ENCODE measurements at places on chromosomes 7 and 10. TPM values are rescaled to one million over a fixed set of nuclear protein-coding genes. Genes with fewer than 3 reads are reported as not detected.

- no peak overlapping the region for H3K4me3 ChIP-seq
- peaks cover 16% of the 10 kb centered on the region for H3K4me1 ChIP-seq
- H3K36me3 ChIP-seq, result no peaks in the 10 kb centered on the region
- no peak overlapping the region for H3K27ac ChIP-seq
- no peaks in the 10 kb centered on the region for H3K27me3 ChIP-seq
Observed at GRCh38 chr7:2036786-2037185, 196.0 kb downstream of the MAD1L1 start.

ERVW-1 gene
- not detected for total RNA-seq

DNA sequence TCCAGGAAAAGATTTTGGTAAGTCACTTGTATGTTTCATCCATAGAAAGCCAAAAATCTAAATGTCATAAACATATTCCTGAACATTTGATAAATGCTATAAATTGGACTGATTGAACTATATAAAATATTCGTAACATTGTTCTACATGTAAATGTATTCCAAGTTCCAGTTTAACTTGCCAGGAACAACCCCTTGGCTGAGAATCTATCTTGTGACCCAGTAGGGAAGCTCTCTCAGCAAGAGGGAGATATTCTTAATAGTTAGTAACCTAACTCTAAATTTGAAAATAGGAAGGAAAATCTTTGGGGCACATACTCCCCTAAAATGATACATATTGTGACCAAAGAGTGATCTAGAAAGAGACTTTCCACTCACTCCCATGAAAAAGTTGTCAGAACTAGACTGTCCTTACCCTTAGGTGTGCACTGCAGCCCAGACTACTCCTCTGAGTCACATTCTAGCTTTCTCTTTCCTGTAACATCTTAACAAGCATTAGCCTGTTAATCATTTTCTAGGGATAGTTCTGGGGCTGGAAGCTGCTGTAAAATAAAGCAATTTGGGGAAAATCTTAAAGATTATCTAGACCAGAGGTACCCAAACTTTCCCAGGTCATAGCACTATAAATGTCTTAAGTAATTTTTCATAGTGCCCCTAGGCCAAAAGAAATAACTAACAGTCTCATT lies 73.7 kb upstream of the SKAP2 start:
- H3K4me3 ChIP-seq, result no peak overlapping the region
- no peak for DNase-seq
- H3K36me3 ChIP-seq, result no peaks in the 10 kb centered on the region
- H3K4me1 ChIP-seq, result no peaks in the 10 kb centered on the region
- H3K27ac ChIP-seq, result no peak overlapping the region

DNA sequence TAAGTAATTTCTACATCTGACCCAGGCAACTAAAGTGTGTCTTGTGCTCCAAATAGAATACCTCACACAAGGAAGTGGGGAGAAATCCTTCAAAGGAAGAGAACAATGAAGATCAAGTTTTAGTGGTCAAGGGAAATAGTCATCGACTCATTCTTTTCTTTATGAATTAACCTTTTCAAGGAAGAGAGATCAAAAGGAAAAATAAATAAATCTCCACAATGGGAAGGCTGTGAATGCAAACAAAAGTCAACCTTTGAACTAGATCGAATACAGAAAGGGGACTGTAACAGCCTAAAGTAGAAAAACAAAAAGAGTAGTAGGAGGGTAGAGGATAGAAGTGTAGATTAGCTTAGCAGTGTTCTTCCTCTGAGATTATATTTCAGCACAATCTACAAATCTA lies 274.6 kb upstream of the COBL start:
- H3K4me3 ChIP-seq, result no peak overlapping the region
- no peaks in the 10 kb centered on the region for H3K27me3 ChIP-seq
- no peaks in the 10 kb centered on the region for H3K4me1 ChIP-seq
- no peak overlapping the region for H3K27ac ChIP-seq
- H3K36me3 ChIP-seq, result no peaks in the 10 kb centered on the region

DNA sequence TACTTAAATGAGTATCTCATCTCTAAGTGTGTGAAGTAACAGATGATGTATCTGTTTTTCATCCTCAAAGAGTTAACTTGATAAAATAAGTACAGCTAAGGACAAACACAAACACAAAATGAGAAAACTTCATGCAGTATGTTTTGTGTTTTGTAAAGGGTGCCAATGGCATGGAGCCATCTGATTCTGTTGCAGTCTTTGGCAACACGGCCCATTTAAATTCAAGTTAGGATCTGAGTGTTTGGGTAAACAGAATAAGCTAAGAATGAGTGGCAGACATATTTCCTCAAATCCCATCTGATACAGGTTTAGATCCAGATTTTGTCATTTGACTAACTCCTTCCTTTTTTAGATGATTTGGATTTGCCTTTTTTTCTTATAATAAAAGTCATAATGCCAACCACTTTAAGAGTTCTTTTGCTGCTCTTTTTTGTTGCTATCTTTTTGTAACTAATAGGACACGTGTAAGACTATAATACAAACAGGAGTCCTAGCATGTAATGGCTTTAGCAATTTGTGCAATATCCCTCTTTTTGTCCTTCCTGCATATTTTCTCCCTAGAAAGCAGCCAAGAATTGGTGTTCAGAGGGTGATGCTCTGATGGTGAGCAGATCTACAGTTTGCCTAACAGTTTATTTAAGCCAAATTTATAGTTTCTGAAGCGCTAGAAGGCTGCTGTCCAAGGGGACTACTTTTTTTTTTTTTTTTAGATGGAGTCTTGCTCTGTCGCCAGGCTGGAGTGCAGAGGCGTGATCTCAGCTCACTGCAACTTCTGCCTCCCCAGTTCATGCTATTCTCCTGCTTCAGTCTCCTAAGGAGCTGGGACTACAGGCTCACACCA lies 18.9 kb upstream of the ACTA2 start:
- no peaks in the 10 kb centered on the region for H3K27me3 ChIP-seq
- H3K27ac ChIP-seq, result peak overlapping the region; percentile 77
- H3K4me3 ChIP-seq, result peak overlapping the region; percentile 23
- DNase-seq, result no peak
- H3K4me1 ChIP-seq, result peaks cover 30% of the 10 kb centered on the region
- no peaks in the 10 kb centered on the region for H3K36me3 ChIP-seq

Data from esophagus muscularis mucosa (tissue), 4 donors.